ENCODE measurements at places on chromosomes 12 and 14. TPM values are rescaled to one million over a fixed set of nuclear protein-coding genes. Genes with fewer than 3 reads are reported as not detected.
A peak's percentile ranks its signal among the peaks of the same experiment; 100 is the strongest.

- no peak overlapping the region for H3K27ac ChIP-seq
- DNase-seq = no peak
- no peaks in the 10 kb centered on the region for H3K27me3 ChIP-seq
- H3K36me3 ChIP-seq = no peaks in the 10 kb centered on the region
Measured at GRCh38 chr14:69676723-69677122, 65.3 kb downstream of the SUSD6 start.

- H3K4me1 ChIP-seq = peaks cover 4% of the 10 kb centered on the region
- no peaks in the 10 kb centered on the region for H3K36me3 ChIP-seq
- no peak overlapping the region for H3K27ac ChIP-seq
- H3K4me3 ChIP-seq = no peak overlapping the region
- no peaks in the 10 kb centered on the region for H3K27me3 ChIP-seq
Measured at GRCh38 chr12:88472248-88472647, 108.0 kb downstream of the KITLG start.

- no peaks in the 10 kb centered on the region for H3K4me1 ChIP-seq
- no peak for DNase-seq
- H3K27ac ChIP-seq = no peak overlapping the region
- H3K36me3 ChIP-seq = no peaks in the 10 kb centered on the region
- H3K27me3 ChIP-seq = no peaks in the 10 kb centered on the region
Measured at GRCh38 chr12:85831327-85831990, 4.8 kb downstream of the RASSF9 start.

DNA sequence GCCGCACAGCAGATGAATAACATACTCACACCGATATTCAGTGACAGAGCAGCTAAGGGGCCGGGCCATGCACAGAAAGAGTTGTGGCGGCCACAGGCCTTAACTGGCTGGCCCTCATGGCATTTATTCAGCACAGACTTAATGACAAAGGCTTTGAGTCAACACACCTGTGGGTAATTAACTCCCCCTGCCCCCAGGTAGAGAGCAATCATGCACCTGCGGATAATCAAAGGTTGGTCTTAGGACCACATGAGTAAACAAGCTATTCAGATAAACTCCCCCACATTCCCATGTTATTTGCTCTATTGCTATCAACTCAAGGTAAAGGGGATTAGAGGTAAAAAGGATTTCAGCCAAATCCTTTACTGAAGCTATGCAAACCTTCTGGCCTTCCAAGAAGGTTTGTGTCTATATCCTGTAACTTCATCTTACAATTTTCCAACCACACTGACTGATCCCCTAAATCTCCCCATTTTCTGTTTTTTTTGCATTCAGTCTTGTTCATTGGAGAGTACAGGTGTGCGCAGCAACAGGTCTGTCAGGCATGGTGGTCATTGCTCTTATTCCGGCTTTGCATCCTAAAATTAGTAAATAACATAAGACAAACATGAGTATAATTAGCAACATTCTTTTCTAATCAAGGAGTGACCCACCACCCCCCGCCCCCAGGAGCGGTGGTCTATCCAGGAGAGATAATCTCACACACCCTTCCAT, 16.9 kb upstream of the BLTP3B start:
- no peaks in the 10 kb centered on the region for H3K36me3 ChIP-seq
- H3K4me3 ChIP-seq = no peak overlapping the region
- peaks cover 26% of the 10 kb centered on the region for H3K4me1 ChIP-seq
- H3K27ac ChIP-seq = no peak overlapping the region

- H3K27me3 ChIP-seq = no peaks in the 10 kb centered on the region
- no peaks in the 10 kb centered on the region for H3K36me3 ChIP-seq
- H3K27ac ChIP-seq = no peak overlapping the region
Measured at GRCh38 chr14:29215853-29216252, 449.3 kb downstream of the FOXG1 start.

DNA sequence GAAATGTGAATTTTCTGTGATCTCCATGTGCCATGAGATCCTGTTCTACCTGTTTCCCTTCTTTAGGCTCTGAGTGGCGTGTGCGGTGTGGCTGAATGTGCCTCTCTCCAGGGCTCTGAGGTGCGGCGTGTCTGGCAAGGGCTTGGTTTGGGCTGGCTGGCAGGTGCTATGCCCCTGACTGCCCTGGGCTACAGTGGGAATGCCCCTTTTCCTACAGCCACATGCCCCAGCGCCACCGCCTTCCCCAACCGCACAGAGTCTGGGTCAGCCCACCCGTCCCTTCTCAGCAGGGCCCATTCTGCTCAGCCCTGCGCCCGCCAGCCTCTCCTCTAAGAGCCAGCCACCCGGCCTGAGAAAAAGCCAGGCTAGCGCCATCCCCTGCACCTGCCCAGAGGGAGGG, 24.7 kb downstream of the BTBD6 start:
- H3K4me3 ChIP-seq = no peak overlapping the region
- no peak for DNase-seq
- H3K27ac ChIP-seq = no peak overlapping the region

- peak; percentile 89 for DNase-seq
- H3K4me1 ChIP-seq = peaks cover 25% of the 10 kb centered on the region
- H3K36me3 ChIP-seq = no peaks in the 10 kb centered on the region
- H3K27ac ChIP-seq = no peak within 1 kb of the TSS
- H3K4me3 ChIP-seq = peak within 1 kb of the TSS; percentile 68
Measured at GRCh38 chr12:122965851-122966742, at the start of gene ABCB9. Gene ABCB9 (minus strand): TSS chr12:122966463. CDS start chr12:122960235, 6,228 bp downstream.

- H3K4me1 ChIP-seq = no peaks in the 10 kb centered on the region
- H3K36me3 ChIP-seq = no peaks in the 10 kb centered on the region
- no peak for DNase-seq
- H3K27me3 ChIP-seq = no peaks in the 10 kb centered on the region
- no peak overlapping the region for H3K4me3 ChIP-seq
Measured at GRCh38 chr14:97328743-97329142, 531.6 kb downstream of the VRK1 start.

GRCh38 chr12:47835831-47836155, 16.1 kb upstream of the HDAC7 start:
- DNase-seq = no peak
- H3K4me3 ChIP-seq = no peak overlapping the region
- H3K27me3 ChIP-seq = no peaks in the 10 kb centered on the region
- H3K27ac ChIP-seq = no peak overlapping the region
- peaks cover 45% of the 10 kb centered on the region for H3K4me1 ChIP-seq

- no peaks in the 10 kb centered on the region for H3K27me3 ChIP-seq
- no peak for DNase-seq
- no peak overlapping the region for H3K27ac ChIP-seq
- no peaks in the 10 kb centered on the region for H3K36me3 ChIP-seq
Measured at GRCh38 chr14:22268875-22269274, 320.1 kb downstream of the DAD1 start.

- H3K27me3 ChIP-seq = no peaks in the 10 kb centered on the region
- no peak overlapping the region for H3K4me3 ChIP-seq
- no peaks in the 10 kb centered on the region for H3K4me1 ChIP-seq
Measured at GRCh38 chr14:71183876-71184689, 276.8 kb downstream of the PCNX1 start.

DNA sequence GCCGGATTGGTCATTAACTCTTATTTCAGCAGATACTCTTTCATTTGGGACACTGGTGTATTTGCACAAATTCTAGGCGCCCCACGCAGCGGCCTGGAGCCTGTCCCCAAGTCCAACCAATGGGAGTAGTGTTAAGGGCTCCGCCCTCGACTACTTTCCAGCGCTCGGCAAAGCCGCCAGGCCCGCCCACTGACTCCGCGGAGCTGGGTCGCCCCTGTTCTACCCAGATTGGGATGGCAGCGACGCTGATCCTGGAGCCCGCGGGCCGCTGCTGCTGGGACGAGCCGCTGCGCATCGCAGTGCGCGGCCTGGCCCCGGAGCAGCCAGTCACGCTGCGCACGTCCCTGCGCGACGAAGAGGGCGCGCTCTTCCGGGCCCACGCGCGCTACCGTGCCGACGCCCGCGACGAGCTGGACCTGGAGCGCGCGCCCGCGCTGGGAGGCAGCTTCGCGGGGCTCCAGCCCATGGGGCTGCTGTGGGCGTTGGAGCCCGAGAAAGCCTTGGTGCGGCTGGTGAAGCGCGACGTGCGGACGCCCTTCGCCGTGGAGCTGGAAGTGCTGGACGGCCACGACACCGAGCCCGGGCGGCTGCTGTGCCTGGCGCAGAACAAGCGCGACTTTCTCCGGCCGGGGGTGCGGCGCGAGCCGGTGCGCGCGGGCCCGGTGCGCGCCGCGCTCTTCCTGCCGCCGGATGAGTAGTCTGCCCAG, at the start of gene ACOT6:
TSS of gene ACOT6 (plus strand) at position 179 of the 707 bp plus-strand sequence. CDS start at position 234, 55 bp downstream.
- no peaks in the 10 kb centered on the region for H3K27me3 ChIP-seq
- H3K4me1 ChIP-seq = no peaks in the 10 kb centered on the region
- H3K4me3 ChIP-seq = peak within 1 kb of the TSS; percentile 71
- peak; percentile 82 for DNase-seq
- no peak within 1 kb of the TSS for H3K27ac ChIP-seq

DNA sequence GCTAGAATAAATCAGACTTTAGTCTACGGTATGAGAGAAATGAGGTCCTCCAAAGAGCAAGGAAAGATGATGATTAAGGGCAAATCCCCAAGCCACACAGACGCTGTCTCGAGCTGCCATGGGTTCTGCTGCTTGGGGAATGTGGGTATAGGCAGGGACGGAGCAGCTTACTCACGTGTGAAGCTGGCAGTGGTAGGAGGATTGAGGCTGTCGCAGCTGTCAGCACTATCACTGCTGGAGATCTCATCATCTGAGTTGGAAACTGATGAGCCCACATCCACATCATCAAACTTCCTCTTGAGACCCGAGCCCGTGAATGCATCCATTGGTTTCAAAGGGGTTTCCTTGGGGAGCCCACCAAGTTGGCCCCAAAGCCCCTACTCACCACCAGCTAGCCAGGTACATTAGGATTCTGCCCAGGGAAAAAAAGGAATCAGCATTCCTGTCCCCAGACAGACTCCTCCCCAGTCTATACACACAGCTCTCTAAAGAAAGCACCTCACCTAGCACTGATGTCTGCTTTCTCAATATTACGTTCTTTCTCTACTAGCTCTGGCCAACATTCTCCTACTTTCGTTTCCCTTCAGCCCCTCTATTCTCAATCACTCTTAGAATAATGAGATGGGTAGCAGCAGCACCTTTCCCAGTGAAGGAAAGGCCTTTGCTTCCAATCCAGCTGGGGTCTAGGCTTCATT, 7.0 kb downstream of the CSRNP2 start:
- H3K36me3 ChIP-seq = peaks cover 37% of the 10 kb centered on the region
- peak; percentile 68 for DNase-seq
- peaks cover 69% of the 10 kb centered on the region for H3K4me1 ChIP-seq
- no peaks in the 10 kb centered on the region for H3K27me3 ChIP-seq
- H3K27ac ChIP-seq = peak overlapping the region; percentile 41
- no peak overlapping the region for H3K4me3 ChIP-seq

GRCh38 chr14:26735811-26736210, 138.0 kb upstream of the NOVA1 start:
- DNase-seq = no peak
- no peak overlapping the region for H3K4me3 ChIP-seq
- H3K4me1 ChIP-seq = no peaks in the 10 kb centered on the region
- H3K36me3 ChIP-seq = no peaks in the 10 kb centered on the region
- H3K27ac ChIP-seq = no peak overlapping the region

DNA sequence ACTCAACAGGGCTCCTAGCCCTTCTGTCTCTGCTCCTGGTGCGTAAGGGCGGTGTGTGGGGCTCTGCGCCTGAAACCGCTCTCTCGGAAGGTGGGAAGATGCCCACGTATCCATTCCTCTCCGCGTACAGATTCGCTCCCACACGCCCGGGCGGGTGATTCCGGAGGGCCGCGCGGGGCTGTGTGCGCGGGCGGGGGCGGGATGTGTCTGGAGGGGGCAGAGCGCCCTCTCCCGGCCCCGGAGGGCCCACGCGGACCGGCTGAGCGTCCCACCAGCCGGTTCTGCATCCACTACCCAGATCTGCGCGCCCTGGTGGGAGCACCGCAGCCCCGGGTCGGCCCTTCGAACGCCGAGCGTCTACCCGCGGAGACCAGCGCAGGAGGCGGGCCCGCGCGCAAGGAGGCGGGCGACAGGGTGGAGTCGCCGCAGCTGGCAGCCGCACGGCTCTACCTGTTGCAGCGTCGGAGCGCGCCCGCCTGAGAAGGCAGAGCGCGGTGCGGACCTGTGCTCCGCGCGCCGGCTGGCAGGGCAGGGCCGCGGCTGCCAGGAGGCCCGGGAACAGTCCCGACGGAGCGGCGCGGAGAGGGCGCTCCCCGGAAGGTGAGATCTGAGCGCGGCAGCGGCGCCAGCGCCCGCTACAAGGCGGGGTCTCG, 1.4 kb upstream of the KCNK13 start:
- no peaks in the 10 kb centered on the region for H3K27me3 ChIP-seq
- no peak overlapping the region for H3K27ac ChIP-seq
- DNase-seq = peak; percentile 76
- peak overlapping the region; percentile 56 for H3K4me3 ChIP-seq
- no peaks in the 10 kb centered on the region for H3K36me3 ChIP-seq
- H3K4me1 ChIP-seq = no peaks in the 10 kb centered on the region

GRCh38 chr12:93967454-93967853, 180.9 kb upstream of the PLXNC1 start:
- no peaks in the 10 kb centered on the region for H3K27me3 ChIP-seq
- no peak overlapping the region for H3K27ac ChIP-seq
- DNase-seq = no peak
- no peak overlapping the region for H3K4me3 ChIP-seq

- no peaks in the 10 kb centered on the region for H3K36me3 ChIP-seq
- no peak overlapping the region for H3K4me3 ChIP-seq
- H3K27me3 ChIP-seq = no peaks in the 10 kb centered on the region
- DNase-seq = no peak
- H3K27ac ChIP-seq = no peak overlapping the region
- no peaks in the 10 kb centered on the region for H3K4me1 ChIP-seq
Measured at GRCh38 chr12:54650409-54650808, 2.2 kb upstream of the DCD start.

- H3K27ac ChIP-seq = peak overlapping the region; percentile 97
- DNase-seq = no peak
- H3K27me3 ChIP-seq = no peaks in the 10 kb centered on the region
- H3K4me1 ChIP-seq = peaks cover 37% of the 10 kb centered on the region
- peak overlapping the region; percentile 19 for H3K4me3 ChIP-seq
Measured at GRCh38 chr12:14256121-14256520, 109.4 kb upstream of the ATF7IP start.

GRCh38 chr12:91766454-91766853, 379.2 kb downstream of the BTG1 start:
- no peak overlapping the region for H3K4me3 ChIP-seq
- no peak for DNase-seq
- no peak overlapping the region for H3K27ac ChIP-seq
- no peaks in the 10 kb centered on the region for H3K4me1 ChIP-seq

DNA sequence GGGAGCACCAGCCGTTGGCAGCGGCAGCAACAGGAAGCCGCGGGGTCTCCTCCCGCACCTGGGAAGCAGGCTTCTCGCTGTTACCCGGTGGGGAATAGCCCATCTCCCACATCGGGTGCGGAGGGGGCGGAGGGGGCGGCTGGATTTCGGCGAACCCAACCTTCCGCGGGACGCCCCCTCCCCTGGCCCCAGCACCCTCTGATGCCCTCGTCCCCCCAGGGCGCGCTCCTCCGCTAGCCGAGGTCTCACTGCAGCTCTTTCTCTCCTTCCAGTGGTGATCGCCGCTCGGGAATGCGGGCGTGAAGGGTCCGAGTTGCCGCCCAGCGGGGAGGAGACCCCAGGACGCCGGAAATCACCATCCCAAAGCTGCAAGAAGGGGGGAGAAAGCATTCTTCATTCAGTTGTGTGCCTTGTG, 303 bp downstream of the SAMD4A start:
- DNase-seq = peak; percentile 61
- peaks cover 6% of the 10 kb centered on the region for H3K36me3 ChIP-seq
- H3K4me3 ChIP-seq = peak overlapping the region; percentile 87
- peaks cover 18% of the 10 kb centered on the region for H3K4me1 ChIP-seq
- no peaks in the 10 kb centered on the region for H3K27me3 ChIP-seq

Gene SLC6A15
- 24.4 TPM for total RNA-seq

Gene LMNTD1
- total RNA-seq = not detected

Gene PPM1H
- total RNA-seq = 4.1 TPM

Gene PEBP1
- total RNA-seq = 184 TPM

Gene ZNF641
- total RNA-seq = 11.2 TPM

Gene IFT81
- total RNA-seq = 15.5 TPM

Gene DLK1
- total RNA-seq = 0.28 TPM

Gene OR4K5
- not detected for total RNA-seq

Gene C14orf132
- total RNA-seq = not detected

Gene LRRC10
- not detected for total RNA-seq

Gene BLTP3B
- 33.6 TPM for total RNA-seq

Data from SJCRH30 (cell line).